ENCODE measurements at places on chromosomes 2 and 18. TPM values are rescaled to one million over a fixed set of nuclear protein-coding genes. Genes with fewer than 3 reads are reported as not detected.

The C2orf80 gene
- not detected for total RNA-seq

The TMEM182 gene
- total RNA-seq, result 5.3 TPM

The COBLL1 gene
- 110 TPM for total RNA-seq

The PXDN gene
- total RNA-seq, result 71.6 TPM

The ORC2 gene
- total RNA-seq, result 19.3 TPM

DNA sequence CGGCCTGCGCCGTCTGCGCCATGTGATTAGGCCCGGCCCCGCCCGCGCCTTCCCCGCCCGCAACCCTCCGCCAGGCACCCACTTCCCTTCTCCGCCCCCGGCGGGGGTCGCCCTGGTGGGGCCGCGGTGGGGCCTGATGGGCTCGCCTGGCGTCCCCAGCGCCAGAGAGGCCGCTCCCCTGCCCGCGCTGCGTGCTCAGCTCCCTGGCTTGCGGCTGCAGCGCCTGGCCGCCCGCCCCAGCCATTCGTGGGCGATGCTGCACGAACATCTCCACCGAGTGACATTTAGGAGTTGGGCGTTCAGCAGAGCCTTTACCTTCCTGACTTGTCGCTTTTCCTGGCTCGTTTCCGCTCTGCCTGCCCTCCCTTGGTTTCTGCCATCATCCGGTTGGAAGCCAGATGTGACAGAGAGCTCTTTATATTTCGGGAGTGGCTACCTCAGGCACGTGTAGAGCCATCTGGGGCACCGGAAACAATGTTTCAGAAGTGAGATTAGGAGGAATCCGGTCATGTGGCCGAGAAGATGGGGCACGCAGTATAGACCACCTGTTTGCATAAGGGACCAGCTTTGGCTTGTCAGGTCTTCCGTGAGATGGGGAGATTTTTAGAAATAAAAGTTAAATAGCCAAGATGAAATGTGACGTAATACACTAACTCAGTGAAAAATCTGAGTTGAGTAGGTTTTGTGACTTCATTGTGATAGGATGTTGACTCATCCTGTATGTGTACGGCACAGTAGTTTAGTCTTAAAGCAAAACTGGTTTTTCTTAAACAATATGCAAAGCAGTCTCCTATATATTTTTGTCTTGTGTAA, 1.2 kb downstream of the GLS start:
- DNase-seq, result peak; percentile 59

DNA sequence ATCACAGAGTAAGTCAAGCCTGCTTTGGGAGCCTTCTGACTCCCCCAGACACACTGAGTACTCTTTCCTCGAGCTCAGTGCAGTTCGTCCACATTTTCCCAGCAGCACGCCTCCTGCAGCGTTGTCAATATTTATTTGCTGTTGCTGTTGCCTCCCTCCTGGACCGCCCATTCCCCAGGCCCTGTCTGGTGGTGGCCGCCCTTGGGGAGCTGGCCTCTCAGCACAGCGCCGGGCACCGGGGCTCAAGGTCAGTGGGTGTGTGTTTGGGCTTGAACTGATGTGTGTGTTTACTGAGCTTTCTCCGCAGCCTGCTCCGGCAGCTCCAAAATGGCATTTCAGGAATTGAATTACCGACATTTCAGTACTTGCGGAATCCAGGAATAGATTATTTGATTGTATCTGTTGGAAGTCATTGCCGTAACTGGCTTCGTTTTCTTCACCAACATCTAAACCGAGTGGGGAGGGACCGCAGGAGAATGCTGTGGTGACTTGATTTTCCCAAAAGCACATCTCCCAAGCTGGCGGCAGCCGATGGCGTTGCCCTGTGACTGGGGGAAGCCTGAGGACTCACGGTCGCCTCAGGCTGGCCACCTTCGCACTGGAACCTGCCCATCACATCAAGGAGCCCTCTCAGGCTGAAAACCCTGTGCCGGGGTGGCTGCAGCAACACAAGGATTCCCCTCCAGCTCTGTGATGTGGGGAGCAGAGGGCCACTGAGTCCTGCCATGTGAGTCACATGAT, 66.0 kb downstream of the HPCAL1 start:
- DNase-seq, result peak; percentile 81

DNA sequence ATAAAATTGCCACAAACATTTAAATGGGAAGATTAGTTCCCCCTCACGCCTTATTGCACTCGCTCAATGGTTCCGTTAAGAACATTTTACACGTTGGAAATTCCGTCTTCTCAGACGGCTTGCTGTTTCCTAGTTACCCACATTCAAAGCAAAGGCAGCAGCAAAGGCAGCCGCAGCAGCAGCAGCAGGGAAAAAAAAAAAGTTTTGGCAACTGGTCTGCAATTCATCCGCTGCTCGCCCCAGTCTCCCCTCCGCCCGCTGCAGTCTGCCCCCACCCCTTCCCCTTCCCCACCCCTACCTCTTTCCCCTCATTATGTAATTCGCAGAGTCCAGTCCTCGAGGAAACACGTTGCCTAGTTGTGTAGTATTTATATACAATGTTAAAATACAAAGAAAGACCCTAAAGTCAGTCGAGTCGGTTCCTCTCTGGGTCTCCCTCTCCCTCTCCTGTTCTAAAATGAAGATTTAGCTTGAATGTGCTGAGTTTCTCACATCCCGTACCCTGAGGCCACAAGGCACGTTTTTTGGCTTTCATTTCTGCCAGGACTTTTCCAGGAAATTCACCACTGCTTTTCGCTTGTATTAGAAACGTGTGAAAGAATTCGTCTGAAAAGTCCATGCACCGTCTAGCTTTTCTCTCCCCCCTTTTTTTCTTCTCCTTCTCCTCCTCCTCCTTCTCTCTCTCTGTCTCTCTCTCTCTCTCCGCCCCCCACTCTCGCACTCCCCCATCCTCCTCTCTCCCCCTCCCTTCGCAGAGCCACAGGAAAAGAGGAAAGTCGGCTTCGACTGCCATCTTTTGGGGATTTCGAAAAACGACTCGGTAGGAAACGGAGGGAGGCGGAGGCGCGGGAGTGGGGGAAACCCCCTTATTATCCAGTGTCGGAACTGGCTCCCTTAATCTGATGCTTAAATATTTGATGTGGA, 140.0 kb downstream of the MEIS1 start:
- DNase-seq, result no peak

- peak; percentile 85 for DNase-seq
Observed at GRCh38 chr18:48889115-48889941, 61.4 kb downstream of the SMAD7 start.

DNA sequence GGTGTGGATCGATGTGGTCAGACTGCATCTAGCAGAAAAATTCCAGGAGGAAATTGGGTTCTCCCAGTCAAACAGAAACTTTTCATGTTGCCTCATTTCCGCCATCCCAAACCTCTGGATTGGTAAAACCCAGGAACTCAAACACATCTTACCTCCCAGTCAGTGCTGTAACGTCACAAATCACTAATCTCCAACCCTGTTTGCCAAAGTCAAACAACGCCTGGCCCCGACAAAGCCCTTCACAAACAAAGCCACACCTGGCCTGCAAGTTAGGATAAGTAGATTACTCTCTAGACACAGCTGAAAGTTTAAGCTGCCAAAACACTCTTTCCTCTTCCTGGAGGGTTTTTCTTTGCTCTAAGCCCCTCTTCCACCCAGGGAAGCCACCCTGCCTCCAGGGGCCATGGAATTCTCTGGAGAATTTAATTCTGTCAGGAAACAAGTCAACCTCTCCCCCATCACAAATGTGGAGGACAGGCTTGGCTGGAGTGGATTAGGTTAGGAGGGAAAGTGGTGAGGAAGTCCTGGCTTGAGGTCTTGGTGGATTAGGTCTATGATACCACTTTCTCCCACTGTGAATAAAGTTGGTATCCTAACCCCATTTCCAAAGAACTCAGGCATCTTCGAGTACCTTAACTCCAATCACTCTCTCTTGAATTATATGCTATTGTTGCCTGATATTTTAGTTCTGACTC, 86.7 kb downstream of the LYPD6B start:
- DNase-seq, result peak; percentile 90

DNA sequence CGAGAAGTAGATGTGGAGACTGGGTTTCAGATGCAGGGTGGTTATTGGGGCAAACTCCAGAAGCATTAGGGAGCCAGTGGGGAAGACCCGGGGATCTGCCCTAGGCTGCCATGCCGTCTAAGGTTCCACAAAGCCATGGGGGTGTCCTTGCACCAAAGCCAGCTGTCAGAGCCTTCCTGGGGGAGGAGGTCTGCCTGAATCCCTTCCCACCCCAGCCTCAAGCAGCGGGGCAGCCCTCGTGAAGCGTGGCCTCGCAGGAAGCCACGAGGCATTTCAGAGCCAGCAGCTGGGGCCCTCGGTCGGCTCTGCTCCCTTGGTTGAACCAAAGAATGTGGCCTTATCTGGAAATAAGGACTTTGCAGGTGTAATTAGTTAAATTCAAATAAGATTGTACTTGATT, 51.2 kb upstream of the UBE2F start:
- DNase-seq, result no peak

DNA sequence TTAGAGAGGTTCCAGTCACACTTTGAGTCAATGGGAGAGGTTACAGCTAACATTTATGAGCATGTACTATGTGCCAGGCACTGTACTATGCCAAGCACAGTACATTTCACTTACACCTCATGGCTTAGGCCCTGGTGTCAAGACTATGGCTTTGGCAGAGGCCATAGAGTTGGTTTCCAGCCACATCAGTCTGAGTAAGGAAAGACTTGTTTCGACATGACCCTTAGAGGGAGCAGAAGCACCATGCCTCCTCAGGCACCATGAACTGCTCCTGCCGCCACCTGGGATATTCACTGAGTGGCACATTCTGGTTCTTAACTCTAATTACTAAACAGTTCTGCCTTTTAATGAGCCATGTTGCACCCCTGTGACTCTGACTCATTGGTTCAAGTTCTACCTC, 12.7 kb downstream of the DGUOK start:
- peak; percentile 55 for DNase-seq

DNA sequence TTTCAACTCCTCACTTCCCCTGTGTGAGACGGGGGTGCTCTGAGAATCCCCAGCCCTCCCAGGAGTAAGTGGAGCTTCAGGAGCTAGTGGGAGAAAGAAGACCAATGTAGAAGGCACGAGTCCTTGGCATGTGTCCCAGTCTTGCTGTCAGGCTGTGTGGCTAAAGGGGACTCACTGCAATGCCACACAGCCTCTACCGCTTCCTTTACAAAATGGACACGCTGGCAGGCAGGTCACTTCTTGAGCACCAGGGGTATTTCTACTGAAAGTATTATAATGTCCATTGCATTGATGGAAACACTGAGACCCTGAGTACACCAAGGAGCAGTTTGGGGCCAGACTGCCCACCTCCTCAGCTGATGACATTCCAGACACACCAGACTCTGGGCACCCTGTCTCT, 35.8 kb upstream of the MARCO start:
- DNase-seq, result no peak

DNA sequence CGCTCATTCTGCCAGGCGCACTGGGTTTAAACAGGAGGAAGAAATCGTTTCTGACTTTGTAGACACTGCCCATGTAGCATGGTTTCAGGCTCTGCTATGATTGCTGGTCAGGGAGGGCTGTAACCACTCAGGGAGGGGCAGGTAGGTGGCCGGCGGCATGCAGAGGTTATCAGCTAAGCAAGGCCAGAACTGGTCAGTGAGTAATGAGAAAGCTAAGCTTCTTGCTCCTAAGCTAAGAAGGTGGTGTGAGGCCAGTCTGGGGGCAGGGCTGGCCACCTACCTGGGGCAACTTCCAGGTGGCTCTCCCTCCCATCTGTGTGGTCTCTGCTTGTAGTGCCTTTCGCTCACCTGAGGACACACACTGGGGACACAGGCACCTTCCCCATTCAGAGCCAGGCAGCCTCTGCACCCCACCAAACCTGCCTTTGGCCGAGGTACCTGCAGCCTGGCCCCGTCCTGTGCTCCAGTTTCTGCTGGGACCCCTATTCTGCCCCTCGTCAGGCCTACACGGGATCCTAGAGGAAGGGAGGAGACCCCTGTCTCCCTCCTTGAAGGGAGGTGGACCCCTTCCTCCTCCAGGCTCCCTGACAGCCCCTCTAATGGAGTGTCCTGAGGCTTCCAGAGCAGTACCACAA, 195.9 kb downstream of the SEPTIN10 start:
- peak; percentile 40 for DNase-seq

DNA sequence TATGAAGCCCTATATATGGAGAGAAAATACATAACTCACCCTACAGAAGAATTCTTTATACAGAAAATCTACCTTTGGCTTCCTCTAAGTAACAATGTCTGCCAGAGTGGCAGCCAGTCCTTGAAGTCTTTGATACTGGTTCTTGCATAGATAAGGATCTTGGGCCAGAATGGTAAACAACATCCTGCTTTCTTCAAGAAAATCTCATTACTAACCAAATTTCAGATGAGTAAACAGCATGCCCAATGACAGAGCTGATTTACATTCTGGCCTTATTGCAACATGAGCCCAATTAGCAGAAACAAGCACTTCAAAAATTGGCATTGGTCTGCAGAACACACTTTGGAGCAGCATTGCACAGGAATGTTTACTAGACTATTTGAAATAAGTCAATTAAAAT, 336.5 kb upstream of the ST6GAL2 start:
- DNase-seq, result no peak

GRCh38 chr2:241088376-241088775, 13.7 kb downstream of the MTERF4 start:
- no peak for DNase-seq
